ENCODE measurements at places on chromosomes 1 and 21.

- peak; percentile 84 for DNase-seq
Measured at GRCh38 chr1:43367904-43368645, at the start of gene ELOVL1. ELOVL1 (minus strand) TSS chr1:43368011; CDS start chr1:43365609, 2,402 bp downstream.

GRCh38 chr1:63678200-63678599 lies 85.0 kb downstream of the PGM1 start:
- DNase-seq = no peak

- DNase-seq = no peak
Measured at GRCh38 chr1:2151252-2151651, 43.3 kb downstream of the FAAP20 start.

GRCh38 chr1:96164053-96164452 lies 557.5 kb upstream of the PTBP2 start:
- DNase-seq = no peak

DNA sequence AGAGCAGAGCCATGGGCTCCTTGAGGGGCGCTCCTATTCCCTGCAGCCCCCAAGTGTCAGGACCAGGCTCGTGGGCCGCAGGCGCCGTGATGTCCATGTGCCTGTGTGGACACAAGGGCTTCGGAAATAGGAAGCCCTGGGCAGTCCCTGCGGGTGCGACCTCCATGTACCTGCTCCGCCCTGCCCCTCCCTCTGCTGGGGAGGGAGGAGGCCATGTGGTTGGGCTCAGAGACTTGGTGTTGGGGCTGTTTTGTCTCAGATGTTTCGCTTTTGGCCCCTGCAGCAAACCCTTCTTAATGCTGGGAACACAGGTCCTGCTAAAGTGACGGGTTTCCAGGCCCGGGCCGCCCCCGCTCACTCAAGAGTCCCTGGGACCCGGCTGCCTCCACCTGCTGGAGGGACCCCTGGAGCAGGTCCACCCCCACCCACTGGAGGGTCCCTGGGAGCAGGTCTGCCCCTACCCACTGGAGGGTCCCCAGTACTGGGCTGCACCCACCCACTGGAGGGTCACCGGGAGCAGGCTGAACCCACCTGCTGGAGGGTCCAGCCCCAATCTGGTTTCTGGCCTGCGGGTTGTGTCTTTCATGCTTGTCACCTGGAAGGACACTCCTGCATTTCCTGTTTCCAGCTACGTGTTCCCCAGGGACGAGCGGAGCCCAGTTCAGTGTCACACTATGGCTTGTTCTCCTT lies 156.5 kb downstream of the PEX14 start:
- DNase-seq = no peak

All from NCI-H2029 treated with DMSO at 0.1 percent for 48 hours (cell line).